ENCODE measurements at places on chromosomes 5 and 9.

DNA sequence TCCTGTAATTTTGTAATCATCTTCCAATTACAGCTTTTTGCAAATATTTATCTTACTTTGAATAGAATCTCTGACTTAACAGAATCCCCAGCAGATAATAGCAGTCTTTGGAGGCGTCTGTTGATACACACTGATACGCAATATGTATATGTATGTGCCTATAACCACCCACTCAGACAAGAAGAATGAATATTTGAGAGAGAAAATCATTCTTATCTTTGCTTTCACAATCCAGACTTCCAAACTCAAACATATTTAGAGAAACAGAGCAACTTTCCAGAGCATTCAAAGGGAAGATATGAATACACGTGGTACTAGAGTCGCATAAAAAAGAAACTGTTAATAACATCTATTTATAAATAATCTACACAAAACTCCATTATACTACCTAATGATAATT, 6.1 kb downstream of the RORB start:
- DNase-seq = no peak

- DNase-seq = no peak
Observed at GRCh38 chr5:82044010-82044409, 72.2 kb downstream of the ATG10 start.

DNA sequence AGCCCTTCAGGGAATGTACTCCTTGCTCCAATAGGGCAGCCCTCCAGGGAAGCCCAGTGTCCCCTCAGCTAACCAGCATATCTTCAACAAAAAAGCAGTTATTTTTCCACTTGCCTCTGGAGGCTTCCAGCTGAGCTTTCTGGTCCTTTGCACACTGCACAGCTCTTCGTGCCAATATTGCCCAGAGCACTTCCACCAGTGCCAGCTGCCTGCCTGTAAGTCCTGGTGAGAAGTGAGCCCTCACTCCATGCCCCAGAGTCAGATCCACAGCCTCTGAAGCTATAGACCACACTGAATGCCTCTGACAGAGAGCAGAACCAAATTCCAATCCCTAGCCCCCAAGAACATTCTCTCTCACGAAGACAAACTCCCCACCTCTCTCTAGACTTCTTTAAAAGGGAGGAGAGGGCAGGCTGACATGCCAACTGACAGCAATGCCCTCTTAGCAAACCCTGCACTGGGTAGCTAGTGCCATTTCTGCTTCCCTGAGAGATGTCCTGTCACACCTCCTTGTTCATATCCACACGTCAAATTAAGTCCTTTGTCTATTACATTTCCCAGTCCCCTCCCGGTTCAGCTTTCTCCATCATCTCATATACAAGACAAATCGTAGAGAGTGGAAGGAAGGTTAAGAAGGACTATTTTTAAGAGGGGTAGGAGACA, 12.7 kb upstream of the HEXB start:
- DNase-seq = no peak

- DNase-seq = no peak
Observed at GRCh38 chr9:38421498-38422211, 2.6 kb downstream of the IGFBPL1 start.

- DNase-seq = no peak
Observed at GRCh38 chr5:133293960-133294359, 242.1 kb downstream of the HSPA4 start.

GRCh38 chr9:83986765-83987401, 6.3 kb downstream of the RMI1 start:
- DNase-seq = no peak

- DNase-seq = no peak
Observed at GRCh38 chr9:80175286-80176150, 603.8 kb downstream of the TLE4 start.

DNA sequence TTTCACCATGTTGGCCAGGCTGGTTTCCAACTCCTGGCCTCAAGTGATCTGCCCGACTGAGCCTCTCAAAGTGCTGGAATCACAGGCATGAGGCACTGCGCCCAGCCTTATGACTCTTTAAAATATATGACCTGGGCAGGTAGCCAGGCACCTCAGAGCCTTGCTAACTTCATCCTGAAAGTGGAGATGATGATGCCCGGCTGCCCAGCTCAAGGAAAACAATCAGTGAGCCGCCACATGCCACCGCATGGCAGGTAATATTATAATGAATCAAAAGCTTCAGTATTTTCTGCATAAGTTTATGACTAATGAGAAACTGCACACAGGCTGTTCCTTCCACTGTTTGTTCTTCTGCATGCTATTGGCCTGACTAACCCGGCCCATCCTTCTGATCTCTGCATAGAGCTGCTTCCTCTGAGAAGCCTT, 30.4 kb upstream of the DMRT1 start:
- DNase-seq = no peak

GRCh38 chr5:4877579-4877978, 262.6 kb upstream of the ADAMTS16 start:
- DNase-seq = no peak

DNA sequence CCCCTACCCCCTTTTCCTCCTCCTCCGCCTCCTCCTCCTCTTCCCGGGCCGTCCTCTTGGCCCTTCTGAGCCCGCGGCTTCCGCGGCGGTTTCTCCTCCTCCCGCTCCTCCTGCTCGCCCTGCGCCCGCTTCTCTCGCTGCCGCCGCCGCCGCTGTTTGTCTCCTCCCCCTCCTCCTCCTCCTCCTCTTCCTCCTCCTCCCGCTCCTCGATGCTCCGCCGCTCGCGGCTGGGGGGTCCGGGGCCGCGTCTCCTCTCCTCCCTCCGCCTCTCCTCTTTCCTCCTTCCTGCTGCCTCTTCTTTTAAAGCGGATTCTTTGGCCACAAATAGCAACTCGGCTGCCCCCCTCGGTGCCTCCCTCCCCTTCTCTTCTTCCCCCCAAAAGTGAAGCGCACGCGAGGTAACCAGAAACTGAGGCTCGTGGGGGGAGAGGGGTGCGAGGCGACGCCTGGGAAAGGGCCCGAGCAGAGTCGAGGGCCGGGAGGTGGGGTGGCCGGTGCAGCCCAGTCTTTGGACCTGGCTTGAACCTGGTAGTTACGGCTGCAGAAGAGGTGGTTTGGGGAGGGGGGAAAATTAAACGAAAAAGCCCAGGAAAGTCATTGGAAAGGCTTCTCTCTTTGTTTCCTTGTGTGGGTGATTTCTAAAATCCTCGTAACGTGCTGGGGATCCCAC, 1058.5 kb upstream of the DMAC1 start:
- no peak for DNase-seq

DNA sequence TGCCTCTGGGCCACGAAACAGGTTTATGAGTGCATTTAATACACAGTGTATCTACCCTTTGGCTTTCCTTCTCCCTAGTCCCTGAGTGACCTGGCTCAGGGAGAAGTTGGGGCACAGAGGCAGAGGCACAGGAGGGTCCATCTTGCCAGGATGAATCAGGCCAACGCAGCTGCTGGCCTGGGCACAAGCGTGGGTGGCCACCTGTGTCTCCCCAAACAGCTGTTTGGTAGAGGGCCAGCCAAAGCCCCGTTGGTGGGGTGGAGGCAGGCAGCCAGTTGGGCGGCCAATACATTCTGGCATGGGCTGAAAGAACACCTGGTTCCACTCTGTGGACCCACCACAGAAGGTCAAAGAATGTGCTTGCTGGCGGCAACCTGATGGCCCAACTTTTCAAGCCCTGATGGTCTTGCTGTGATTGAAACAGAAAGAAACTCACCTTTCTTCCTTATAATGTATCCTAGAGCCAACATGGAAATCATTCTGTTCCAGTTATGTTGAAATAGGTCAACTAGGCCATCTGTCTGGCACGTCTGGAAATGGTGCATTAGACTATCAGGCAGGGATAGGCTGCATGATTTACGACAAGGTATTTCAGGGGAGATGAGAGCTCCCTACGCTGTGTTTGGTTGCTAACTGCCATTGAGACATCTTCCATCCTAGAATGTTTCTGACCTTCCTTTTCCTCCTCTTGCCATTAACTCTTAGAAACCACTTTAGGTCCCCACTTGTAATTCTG, 337.4 kb downstream of the ADAMTS6 start:
- no peak for DNase-seq

DNA sequence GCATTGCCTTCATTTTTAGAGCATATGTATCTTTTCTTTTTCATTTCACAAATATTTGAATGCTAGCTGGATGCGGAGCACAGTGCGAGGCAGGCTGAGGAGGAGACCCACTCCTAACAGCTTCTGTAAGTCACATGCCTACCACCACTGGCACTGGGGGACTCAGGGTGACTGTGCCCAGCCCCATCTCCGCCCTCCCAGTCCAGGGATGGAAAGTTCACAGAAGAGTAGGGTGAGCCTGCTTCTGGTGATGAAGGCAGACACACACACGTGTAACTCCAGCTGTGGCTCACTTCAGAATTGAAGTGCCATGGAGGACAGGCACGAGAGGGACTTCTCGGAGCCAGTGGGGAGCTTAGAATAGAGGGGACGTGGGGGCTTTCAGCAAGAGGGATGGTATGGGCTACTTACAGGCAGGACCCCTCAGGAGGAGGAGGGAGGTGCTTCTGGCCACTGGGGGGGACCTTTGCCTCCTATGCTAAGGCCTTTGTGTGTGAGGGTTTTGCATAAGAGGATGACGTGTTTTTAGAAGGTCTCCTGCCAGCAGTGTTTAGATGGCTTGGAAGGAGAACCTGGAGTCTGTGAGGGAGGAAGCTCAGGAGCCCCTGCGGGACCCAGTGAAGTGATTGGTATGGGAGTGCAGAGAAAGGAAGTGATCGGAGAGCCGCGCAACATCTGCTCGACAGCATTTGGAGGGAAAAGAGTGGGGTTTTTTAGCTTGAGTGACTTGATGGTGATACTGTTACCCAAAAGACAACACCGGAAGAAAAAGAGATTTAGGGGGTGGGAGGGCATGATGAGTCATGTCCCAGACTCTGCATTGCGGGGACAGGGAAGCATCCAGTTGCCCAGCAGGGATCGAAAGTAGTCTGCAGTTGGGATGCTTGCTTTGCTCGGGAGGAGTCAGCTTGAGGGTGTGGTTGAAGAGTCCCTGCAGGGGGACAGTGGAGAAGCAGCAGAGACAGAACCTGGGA, 163.5 kb upstream of the OTULINL start:
- no peak for DNase-seq

DNA sequence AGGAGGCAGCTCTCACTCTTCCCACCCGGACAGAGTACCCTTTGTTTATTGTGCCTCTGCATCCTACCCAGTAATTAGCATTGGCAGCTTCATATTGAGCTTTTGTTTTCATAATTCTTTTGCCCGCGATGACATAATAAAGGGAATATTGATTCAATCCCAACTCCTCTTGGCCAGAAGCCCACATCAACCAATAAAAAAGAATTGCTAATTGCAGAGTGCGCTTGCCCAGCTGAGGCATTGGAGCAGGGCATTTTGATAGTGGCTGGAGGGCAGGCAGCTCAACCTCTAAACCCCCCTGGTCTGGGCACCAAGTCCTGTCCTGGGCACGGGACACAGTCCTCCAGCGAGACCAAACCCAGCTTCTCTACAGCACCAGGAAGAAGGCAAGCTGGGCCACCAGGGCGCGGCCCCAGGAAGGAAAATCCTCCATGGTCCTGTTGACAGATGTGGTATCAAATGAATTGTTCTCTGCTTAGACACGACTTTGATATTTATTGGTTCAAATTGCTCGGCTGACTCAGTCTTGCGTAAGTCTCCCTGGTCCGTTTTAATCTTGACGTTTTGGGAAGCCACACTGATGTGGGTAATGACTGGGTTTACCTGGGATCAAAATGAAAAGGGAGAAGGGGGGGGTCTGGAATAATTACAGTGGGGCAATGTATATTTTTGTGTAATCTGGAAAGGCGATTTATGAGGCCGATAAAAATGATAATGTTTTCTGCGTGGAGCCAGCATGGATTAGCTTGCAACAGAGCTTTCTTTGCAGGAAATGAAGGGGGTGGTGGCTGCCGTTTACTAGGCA, 220.7 kb upstream of the MSX2 start:
- DNase-seq = no peak

- no peak for DNase-seq
Observed at GRCh38 chr9:974031-974995, 2.1 kb upstream of the DMRT3 start.

GRCh38 chr5:40503439-40503838, 176.3 kb upstream of the PTGER4 start:
- DNase-seq = no peak

- DNase-seq = no peak
Observed at GRCh38 chr9:126844085-126844484, 16.4 kb upstream of the ZBTB34 start.

- no peak for DNase-seq
Observed at GRCh38 chr9:136525207-136525606, 20.6 kb downstream of the NOTCH1 start.

DNA sequence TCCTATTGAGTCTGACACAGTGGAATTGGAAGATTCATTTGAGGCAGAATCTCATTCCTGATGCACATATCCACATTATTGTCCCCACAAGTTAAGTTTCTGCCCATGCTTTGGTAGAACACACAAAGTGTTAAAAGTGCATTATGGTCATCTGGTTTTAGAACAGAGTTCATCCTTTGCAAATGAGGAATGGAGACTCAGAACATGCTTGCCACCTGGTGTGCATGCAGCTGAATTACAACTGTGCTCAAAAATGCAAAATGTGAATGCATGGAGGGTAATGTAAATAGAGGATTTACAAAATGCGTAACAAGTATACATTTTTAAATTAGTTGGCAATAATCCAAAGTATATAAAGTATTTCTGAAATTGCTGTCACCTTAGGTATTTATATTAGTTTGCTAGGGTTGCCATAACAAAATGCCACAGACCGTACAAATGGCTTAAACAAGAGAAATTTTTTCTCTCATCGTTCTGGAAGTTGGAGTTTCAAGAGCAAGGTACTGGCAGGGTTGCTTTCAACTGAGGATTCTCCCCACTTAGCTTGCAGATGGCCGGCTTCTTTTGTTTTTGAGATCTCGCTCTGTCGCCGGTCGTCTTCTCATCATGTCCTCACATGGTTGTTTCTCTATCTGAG, 671.1 kb downstream of the TAF11L14 start:
- no peak for DNase-seq

GRCh38 chr9:129142138-129142935, 31.1 kb downstream of the PTPA start:
- no peak for DNase-seq

DNA sequence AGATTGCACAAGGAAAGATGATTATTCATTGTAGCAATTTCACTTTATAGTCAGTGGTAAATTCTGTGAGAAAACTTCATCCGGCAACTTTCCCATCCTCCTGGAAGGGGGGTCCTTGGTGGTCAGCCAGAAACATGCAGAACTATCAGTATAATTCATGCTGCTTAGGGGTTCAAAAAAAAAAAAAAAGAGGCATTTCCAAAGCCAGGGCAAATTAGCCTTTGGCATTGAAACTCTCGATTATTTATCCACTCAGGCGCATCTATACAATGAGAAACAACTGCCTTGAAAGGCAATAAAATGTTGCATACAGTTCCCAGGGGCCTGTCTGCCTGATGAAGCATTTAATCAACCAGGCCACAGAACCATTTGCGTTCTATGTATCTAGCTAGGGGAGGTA, 263.3 kb downstream of the TMEM167A start:
- no peak for DNase-seq

All from activated CD4-positive, CD25-positive, alpha-beta regulatory T cell treated with anti-CD3 and anti-CD28 coated beads, Interleukin-2, amount 50 U/mL, for 16 hours (primary cell).